ENCODE measurements at places on chromosomes 12 and 14. TPM values are rescaled to one million over a fixed set of nuclear protein-coding genes. Genes with fewer than 3 reads are reported as not detected.

GRCh38 chr14:49584058-49584457 lies 2.1 kb downstream of the RPS29 start:
- no peak overlapping the region for H3K27ac ChIP-seq
- H3K27me3 ChIP-seq = no peaks in the 10 kb centered on the region
- H3K4me1 ChIP-seq = peaks cover 8% of the 10 kb centered on the region
- H3K36me3 ChIP-seq = peaks cover 24% of the 10 kb centered on the region
- no peak for DNase-seq

DNA sequence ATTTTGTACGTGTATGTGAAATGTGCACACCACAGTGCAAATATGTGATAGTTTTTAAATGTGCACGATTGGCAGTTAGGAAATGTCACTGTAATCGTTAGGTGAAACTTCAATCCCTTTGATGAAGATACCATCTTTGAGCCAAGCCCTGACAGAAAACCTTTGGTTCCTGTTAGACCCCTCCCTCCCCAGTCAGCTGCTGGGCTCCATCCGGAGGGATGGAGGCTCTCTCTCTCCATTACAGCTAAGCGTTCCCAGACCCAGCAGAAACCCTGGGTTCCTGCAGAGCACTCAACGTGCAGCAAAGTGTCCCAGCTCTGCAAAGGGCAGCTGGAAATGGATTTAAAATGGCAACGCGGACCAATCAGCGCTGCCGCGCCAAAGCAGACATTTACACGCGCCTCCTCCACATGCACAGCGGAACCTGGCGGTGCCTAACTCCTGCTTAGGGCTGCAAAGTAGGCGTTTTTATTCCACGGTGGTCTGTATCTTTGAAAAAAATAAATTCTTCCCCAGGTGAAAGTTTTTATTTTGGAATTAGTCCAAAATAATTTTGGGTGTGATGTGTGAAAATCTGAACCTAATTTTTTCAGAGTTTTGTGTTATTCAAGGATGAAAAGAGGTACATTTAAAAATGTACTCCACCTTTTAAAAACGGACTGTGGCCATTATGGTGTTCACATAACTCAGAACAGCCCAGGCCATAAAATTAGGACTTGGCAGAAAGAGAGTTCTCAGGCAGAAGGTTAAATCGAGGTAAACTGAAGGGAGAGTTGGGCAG lies 1.4 kb upstream of the HMGA2 start:
- no peaks in the 10 kb centered on the region for H3K27me3 ChIP-seq
- peak; percentile 71 for DNase-seq
- peak overlapping the region; percentile 94 for H3K4me3 ChIP-seq
- H3K36me3 ChIP-seq = peaks cover 3% of the 10 kb centered on the region

DNA sequence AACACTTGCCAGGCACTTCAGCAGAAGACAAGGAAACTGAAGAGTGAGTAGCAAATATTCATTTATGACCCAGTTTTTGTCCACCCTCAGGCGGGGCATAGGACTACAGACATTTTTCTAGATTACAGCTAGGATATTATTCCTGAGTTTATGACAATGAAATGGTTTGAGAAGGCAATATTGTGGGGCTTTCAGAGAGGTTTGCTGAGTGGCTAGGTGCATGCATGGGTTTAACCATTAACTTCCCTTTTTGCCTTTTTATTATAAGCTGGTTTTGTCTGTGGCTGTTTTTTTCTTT lies 104.0 kb upstream of the BCAT1 start:
- no peak for DNase-seq
- H3K36me3 ChIP-seq = no peaks in the 10 kb centered on the region
- no peaks in the 10 kb centered on the region for H3K4me1 ChIP-seq
- no peaks in the 10 kb centered on the region for H3K27me3 ChIP-seq
- no peak overlapping the region for H3K4me3 ChIP-seq

The PYGL gene
- total RNA-seq = 104 TPM

The KRT5 gene
- total RNA-seq = 0.25 TPM

The LRRC10 gene
- not detected for total RNA-seq

The C14orf132 gene
- total RNA-seq = 14.0 TPM

The KRT77 gene
- not detected for total RNA-seq

The CCT2 gene
- 262 TPM for total RNA-seq

The COX8C gene
- not detected for total RNA-seq

All from astrocyte (in vitro differentiated cells and primary cell).